ENCODE measurements at places on chromosomes 5 and 9.

GRCh38 chr9:114588651-114589526, 1.3 kb downstream of the ATP6V1G1 start:
- no peak for DNase-seq

- DNase-seq: no peak
These were observed 99.1 kb downstream of the MACIR start for GRCh38 chr5:103357636-103358035.

DNA sequence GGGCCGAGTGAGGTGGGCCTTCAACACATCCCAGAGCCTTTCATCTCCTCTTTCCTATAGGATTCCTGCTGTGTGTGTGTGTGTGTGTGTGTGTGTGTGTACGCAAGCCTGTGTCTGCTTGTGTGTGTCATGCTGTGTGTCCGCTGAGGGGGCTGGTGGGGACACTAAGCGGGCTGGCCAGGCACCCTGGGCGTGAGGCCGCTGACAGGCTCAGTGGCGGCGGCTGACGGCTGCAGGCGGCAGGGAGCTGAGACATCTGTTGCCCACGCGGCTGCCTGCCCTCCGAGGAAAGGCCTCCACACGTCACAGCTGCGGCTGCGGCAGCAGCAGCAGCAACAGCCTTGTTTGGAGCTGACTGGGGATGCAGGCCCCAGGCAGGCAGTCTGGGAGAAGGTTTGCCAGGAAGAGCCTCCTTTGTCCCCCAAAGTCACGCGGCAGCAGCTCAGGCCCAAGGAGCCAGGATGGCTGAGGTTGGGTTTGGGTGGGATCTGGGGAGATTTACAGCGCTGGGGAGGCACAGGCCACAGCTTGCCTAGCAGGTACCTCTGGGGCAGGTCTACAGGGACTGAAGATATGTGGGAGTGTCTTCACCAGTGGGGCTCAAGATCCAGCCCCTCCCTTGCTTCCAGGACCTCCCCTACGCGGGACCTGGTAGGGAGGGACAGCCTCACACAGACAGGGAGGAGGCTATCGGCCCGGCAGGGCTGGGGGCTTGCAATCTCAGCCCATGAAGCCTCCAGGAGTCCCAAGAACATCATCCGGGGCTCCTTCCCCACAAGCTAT, 1.8 kb downstream of the PDLIM4 start:
- no peak for DNase-seq

GRCh38 chr5:147880487-147880886, 2.0 kb downstream of the SCGB3A2 start:
- no peak for DNase-seq

GRCh38 chr9:21336457-21336856, 1.3 kb upstream of the KLHL9 start:
- no peak for DNase-seq

DNA sequence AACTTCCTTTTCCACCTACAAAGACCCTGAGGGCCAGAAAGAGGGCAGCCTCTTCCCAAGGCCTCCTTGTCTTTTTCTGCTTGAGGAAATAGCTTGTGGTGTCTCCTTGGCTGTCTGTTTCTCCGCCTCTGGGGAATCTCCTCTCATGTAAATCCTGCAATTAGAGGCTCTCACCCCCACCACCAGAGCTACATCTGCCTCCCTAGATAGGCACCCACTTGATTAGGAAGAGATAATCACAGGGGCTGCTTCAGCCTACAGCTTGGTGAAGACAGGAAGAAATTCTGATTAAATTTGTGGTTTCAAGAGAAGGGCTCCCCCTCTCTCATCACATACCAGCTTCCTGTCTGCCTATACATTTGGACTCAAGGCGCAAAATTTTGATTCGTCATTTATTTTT, 75.6 kb downstream of the TLR4 start:
- DNase-seq: no peak
